ENCODE measurements at places on chromosomes 3 and 15.

GRCh38 chr3:49269443-49270155, 7.4 kb downstream of the C3orf62 start:
- DNase-seq: no peak

DNA sequence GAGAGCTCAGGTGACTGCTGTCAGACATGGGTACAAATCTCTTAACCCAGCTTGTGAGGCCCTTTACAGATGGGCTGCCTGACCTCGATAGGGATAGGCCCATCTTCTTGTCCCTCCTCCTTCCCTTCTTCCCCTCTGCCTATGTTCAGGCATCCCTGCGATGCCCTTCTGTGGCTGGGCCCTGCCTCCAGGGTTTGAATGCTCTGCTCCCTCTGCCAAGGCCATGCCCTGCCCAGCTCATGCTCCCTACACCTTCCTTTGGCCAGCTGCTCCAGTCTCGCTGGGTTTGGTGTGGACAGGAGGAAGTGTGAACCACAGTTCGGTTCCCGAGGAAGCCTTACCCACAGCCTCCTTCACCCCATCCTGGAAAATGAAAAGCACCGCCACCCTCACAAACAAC, 4.3 kb downstream of the FYCO1 start:
- DNase-seq: no peak

- peak; percentile 55 for DNase-seq
These were observed 31.8 kb downstream of the LPP start for GRCh38 chr3:188185717-188186251.

DNA sequence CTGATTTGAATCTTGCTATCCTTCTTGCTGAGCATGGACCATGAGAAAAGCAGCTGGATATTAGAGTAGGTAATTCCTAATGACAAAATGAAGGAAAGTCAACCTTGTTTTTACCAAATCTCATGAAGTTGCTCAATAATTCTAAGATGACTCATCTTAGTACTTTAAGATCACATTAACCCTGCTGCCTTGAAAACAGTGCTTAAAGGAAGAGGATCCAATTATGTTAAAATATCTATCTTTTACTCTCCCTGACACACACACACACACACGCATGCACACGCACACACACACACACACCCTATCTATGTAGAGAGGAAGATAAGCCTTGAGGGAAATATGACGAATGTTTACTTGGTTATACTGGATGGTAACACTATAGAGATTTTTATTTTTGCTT, 16.0 kb upstream of the MYO1E start:
- DNase-seq: no peak

GRCh38 chr3:58191361-58191991, 19.3 kb downstream of the DNASE1L3 start:
- no peak for DNase-seq

GRCh38 chr3:156518726-156519125, 36.2 kb downstream of the SSR3 start:
- DNase-seq: no peak

- DNase-seq: no peak
These were observed 203.0 kb downstream of the AKAP13 start for GRCh38 chr15:85583442-85583841.

DNA sequence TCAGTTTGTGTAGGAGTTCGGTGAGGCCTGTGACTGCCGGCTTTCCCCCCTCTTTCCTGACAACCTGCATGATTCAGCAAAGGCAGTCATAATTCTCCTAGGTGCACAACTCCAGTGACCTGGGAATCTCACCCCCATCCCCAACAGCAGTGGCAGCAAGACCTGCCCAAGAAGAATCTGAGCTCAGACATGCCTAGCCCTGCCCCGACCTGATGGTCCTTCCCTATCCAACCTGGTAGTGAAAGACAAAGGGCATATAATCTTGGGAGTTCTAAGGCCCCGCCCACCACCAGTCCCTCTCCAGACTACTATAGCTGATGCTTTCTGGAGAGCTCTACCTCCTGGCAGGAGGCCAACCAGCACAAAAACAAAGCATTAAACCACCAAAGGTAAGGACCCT, 44.2 kb upstream of the ZBED2 start:
- no peak for DNase-seq

All from mesendoderm (in vitro differentiated cells).